Pancreas (tissue), 10 donors: ENCODE measurements at places on chromosomes 4 and X. TPM values are rescaled to one million over a fixed set of nuclear protein-coding genes. Genes with fewer than 3 reads are reported as not detected.

TRIML2 gene
- not detected for total RNA-seq

ARHGEF38 gene
- 12.4 TPM for total RNA-seq

XAGE1A gene
- not detected for total RNA-seq

RNF175 gene
- total RNA-seq: not detected

CDX4 gene
- total RNA-seq: not detected

CXorf65 gene
- not detected for total RNA-seq

EGFL6 gene
- total RNA-seq: 0.28 TPM

PPBP gene
- total RNA-seq: not detected

GPR50 gene
- total RNA-seq: not detected

FGFBP1 gene
- total RNA-seq: not detected

OTUD6A gene
- not detected for total RNA-seq

FDCSP gene
- total RNA-seq: not detected

MND1 gene
- 0.40 TPM for total RNA-seq

STIM2 gene
- 11.7 TPM for total RNA-seq

BBS7 gene
- total RNA-seq: 3.4 TPM

RIBC1 gene
- total RNA-seq: 0.51 TPM

SLC34A2 gene
- total RNA-seq: 6.0 TPM

SPANXA1 gene
- not detected for total RNA-seq

AWAT2 gene
- not detected for total RNA-seq

SLC16A2 gene
- total RNA-seq: 3.2 TPM

RHOXF1 gene
- total RNA-seq: not detected

MRPL1 gene
- 12.6 TPM for total RNA-seq

HSFX3 gene
- total RNA-seq: not detected

DCAF8L2 gene
- not detected for total RNA-seq

TNMD gene
- total RNA-seq: 0.46 TPM

CTAG1A gene
- total RNA-seq: not detected

AGA gene
- 15.0 TPM for total RNA-seq

FMR1 gene
- total RNA-seq: 16.6 TPM

RTL9 gene
- total RNA-seq: not detected

XAGE2 gene
- total RNA-seq: not detected

INTU gene
- 4.4 TPM for total RNA-seq

SAGE1 gene
- 0.47 TPM for total RNA-seq

BMPR1B gene
- 2.4 TPM for total RNA-seq

WDR44 gene
- 4.0 TPM for total RNA-seq

COL4A5 gene
- 0.58 TPM for total RNA-seq

CABS1 gene
- total RNA-seq: not detected

CSAG3 gene
- total RNA-seq: not detected

TLL1 gene
- total RNA-seq: 3.0 TPM

FUNDC1 gene
- total RNA-seq: 5.4 TPM

FRAS1 gene
- total RNA-seq: 14.3 TPM

F8A2 gene
- total RNA-seq: not detected

DRP2 gene
- total RNA-seq: not detected

ASB12 gene
- not detected for total RNA-seq

PABPC1L2A gene
- not detected for total RNA-seq

PRR32 gene
- total RNA-seq: not detected

ANXA10 gene
- total RNA-seq: 6.2 TPM

VEGFC gene
- total RNA-seq: 2.1 TPM

OPHN1 gene
- total RNA-seq: 2.6 TPM

UGT8 gene
- 6.9 TPM for total RNA-seq

SPANXN3 gene
- total RNA-seq: not detected

AR gene
- 0.98 TPM for total RNA-seq
